Nephron progenitor cell (in vitro differentiated cells): ENCODE measurements at places on chromosomes 13 and 19.

DNA sequence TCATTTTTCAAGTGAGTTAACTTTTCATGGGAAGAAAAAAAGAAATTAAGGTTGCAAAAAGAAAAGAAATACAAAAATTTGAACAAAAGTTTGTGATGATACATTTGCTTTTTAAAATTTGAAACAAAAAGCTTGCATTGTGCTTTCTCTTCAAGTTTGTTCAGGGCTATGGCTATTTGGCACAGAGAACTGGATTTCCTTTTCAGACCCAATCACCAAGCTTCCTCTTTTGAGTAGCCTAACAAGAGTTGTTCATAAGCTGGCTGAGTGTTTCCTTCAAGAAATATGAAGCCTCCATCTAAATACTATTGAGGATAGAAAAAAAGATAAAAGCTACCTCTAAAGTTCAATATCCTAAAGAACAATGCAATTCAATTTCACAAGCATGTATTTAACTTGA lies 787.8 kb downstream of the LIG4 start:
- DNase-seq, result no peak

- no peak for DNase-seq
Observed at GRCh38 chr13:97435794-97436193, 1.8 kb downstream of the RAP2A start.

- DNase-seq, result no peak
Observed at GRCh38 chr19:39082745-39083598, 1.2 kb upstream of the ACP7 start.

DNA sequence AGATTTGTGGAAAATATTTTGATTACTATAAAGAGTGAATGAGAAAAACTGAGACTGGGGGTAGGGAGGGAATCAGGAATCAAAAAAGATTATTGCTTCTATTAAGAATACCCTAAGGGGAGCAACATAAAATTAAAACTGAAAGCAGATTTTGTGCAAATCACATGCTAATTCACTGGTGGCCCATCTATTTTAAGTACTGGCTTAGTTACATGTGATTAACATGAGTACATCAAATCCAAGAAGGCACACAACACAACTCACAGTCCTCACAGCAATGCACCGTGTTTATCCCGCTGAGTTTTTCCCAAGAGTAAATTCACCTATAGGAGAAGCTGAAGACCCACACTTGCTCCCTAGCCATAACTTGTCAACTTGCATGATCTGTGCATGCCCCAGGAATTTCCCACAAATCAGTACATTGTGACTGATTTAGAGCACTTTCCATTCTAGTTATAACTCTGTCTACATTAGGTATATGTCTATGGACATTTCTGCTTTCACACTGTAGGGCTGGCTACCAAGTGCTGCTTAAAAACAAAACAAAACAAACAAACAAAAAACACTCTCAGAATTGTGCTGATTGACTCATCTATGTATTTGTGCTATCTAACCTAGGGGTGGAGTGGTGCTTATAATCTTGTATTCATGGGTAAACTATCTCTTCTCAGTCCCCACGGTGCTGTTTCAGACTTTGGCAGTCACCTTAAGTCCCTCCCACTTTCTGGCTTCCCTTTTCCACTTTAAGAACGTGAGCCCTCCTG lies 24.3 kb downstream of the AMER2 start:
- DNase-seq, result no peak

GRCh38 chr13:54845351-54845965 lies 1816.8 kb downstream of the OLFM4 start:
- DNase-seq, result no peak

GRCh38 chr13:40259899-40260298 lies 406.5 kb downstream of the FOXO1 start:
- no peak for DNase-seq
